ENCODE measurements at places on chromosomes 4 and X.

GRCh38 chr4:78568640-78569305 is 17.2 kb downstream of the ANXA3 start:
- DNase-seq: no peak

DNA sequence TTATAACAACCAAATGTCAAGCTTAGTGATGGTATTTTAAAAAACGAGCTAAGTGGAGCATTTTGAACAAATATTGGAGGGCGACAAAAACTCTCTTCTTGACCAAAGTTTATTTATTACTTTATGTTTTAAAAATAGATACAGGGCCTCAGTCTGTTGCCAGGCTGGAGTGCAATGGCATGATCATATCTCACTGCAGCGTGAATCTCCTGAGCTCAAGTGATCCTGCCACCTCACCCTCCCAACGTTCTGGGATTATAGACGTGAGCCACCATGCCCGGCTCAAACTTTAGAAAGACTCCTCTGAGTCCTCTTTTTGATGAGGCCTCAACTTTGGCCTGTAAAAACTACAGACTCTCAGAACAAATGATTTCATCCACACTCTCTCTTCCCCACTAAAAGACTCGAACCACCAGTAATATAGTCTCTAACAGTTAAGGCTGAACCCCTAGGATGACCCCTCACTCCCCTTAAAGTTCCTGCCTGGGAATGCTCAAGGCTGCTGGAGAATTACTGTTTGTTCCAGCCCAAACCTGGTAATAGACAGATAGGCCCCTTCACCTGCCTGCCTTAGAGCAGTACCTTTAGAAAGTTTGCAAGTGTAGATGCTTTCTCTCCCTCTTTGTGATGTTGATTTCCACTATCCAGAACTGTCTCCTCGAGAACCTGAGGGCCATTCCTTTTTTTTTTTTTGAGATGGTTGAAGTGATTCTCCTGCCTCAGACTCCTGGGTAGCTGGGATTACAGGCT is 55.3 kb upstream of the HPSE start:
- DNase-seq: no peak

GRCh38 chrX:42739258-42739657 is 38.7 kb downstream of the PPP1R2C start:
- DNase-seq: no peak

DNA sequence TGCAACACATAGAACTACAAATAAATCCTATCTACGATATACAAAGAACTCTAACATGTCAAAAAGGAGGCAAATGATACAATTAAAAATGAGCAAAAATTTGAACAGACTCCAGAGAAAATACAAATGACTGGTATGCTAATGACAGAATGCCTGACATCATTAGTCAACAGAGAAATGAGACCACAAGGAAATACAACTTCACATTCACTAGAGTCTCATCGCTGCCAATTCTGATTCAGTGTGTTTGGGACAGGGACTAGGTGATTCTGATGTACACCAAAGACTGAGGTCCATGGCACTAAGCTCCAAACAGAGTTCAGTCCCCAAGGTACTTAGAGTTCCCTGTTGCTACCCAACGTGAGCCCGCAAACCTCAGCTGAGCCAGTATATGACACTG is 23.4 kb downstream of the SLC2A9 start:
- DNase-seq: no peak

DNA sequence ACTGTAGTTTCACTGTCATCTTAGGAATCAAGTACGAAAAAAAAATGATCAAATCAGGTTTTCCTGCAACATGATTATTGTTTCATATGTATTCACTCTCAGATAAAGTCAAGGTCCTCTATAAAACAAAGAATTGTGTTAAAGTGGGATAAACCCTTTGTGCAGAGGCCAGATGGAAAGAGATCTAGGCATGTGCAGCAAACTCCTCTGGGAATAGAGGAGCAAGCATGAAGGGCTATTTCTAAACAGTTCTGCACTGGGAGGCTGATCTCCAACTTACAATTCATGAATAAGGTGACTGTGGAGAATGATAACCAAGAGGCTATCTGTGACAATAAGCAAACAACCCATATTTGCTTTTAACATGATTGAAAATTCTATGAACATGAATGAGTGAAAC is 2.4 kb upstream of the WDFY3 start:
- no peak for DNase-seq

- no peak for DNase-seq
Measured at GRCh38 chrX:79130857-79131256, 13.6 kb upstream of the GPR174 start.

DNA sequence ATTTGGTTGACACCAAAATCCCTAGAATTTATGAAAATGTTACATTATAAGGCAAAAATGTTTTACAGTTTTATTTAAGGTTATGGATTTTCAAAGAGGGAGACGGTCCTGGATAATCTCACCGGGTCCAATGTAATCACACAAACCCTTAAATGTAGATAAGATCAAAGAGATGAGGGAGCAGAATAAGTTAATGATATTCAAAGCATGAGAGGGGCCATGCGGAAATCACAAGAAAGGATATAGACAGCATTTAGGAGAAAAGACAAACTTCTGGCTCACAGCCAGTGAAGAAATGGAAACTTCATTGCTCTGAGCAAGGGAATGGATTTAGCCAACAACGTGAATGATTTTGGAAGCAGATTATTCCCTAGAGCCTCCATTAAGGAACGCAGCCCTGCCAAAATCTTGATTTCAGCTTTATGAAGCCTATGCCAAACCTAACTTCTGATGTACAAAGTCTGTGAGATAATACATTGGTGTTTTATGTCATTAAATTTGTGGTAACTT is 684.4 kb upstream of the GNPDA2 start:
- DNase-seq: no peak

GRCh38 chrX:23365541-23365940 is 30.9 kb downstream of the PTCHD1 start:
- DNase-seq: no peak

- DNase-seq: no peak
Measured at GRCh38 chr4:166838975-166839614, 395.2 kb downstream of the SPOCK3 start.

DNA sequence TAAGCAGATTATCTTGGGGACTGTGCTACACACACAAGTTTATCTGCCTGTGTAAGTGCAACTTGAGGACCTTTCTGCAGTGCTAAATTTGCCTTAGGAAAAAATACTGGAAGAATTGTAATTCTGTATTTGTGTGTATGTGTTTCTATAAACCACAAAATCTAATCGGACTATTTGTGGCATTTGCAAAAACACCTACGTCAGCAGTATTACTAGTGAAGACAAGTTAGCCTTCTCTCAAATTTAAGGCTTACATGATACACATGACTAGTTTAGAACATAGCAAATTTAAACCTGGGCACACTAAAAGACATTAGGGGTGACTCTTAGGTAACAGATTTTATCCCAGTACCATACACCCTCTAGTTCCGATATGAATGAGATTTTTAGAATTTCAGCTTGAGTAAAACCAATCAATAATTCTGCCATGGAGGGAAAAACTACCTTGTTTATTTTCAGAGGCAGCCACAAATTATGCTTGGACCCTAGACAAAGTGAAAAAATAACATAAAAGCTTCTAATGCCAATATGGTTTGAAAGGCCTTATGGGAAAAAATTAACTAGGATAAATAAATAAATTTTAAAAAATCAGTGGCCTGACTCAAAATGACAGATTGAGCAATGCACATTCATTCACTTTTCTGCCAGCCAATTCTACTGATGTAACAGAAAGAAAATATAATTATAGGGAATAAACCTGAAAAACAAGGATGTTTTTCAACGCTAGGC is 176.4 kb downstream of the SNCA start:
- DNase-seq: no peak

Measured in kidney glomerular epithelial cell (primary cell).